Naive B cell (primary cell): ENCODE measurements at places on chromosomes 13 and 19. TPM values are rescaled to one million over a fixed set of nuclear protein-coding genes. Genes with fewer than 3 reads are reported as not detected.

DNA sequence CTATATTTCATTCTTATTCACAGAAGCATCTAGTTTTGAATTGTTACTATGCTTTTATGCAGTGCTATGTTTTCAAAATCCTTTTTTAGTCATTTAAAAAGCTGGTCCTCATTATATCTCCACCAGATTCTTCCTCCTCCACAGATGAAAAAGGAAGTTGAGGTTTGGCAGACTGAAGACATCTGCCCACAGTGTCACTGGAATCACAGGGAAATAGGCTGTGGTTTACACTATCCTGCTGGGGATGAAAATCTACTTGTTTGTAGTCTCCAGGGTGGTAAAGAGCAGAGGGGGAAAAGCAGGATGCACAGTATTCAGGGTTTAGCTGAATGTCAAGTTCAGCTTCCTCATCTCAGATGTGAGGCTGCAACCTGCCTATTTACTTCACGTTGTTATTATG, 351.2 kb downstream of the DNAJC15 start:
- no peaks in the 10 kb centered on the region for H3K4me1 ChIP-seq
- no peak for DNase-seq
- H3K27ac ChIP-seq = no peak overlapping the region
- H3K27me3 ChIP-seq = peaks cover 15% of the 10 kb centered on the region
- H3K36me3 ChIP-seq = no peaks in the 10 kb centered on the region

DNA sequence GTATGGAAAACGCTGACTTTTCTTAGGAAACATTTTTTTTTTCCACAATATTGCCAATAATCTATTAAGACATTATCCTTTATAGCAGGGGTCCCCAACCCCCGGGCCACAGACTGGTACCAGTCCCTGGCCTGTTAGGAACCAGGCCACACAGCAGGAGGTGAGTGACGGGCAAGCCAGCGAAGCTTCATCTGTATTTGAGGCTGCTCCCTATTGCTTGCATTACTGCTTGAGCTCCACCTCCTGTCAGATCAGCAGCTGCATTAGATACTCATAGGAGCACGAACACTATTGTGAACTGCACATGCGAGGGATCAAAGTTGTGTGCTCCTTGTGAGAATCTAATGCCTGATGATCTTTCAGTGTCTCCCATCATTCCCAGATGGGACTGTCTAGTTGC, 793.7 kb downstream of the SLITRK5 start:
- no peak overlapping the region for H3K27ac ChIP-seq
- H3K4me3 ChIP-seq = no peak overlapping the region
- no peak for DNase-seq
- no peaks in the 10 kb centered on the region for H3K36me3 ChIP-seq

Gene CYP4F8
- not detected for polyA plus RNA-seq

Gene KLK3
- polyA plus RNA-seq = not detected

- H3K4me1 ChIP-seq = peaks cover 96% of the 10 kb centered on the region
- H3K27me3 ChIP-seq = no peaks in the 10 kb centered on the region
- no peaks in the 10 kb centered on the region for H3K36me3 ChIP-seq
- H3K27ac ChIP-seq = peak overlapping the region; percentile 82
- peak overlapping the region; percentile 32 for H3K4me3 ChIP-seq
These were observed 40.4 kb downstream of the LRCH1 start for GRCh38 chr13:46593398-46593797.
